Activated B cell treated with CpG ODN at 0.5 μM for 24 hours (primary cell): ENCODE measurements at places on chromosomes 11 and 22. TPM values are rescaled to one million over a fixed set of nuclear protein-coding genes. Genes with fewer than 3 reads are reported as not detected.

- no peak for DNase-seq
Measured at GRCh38 chr11:45089251-45089650, 57.2 kb upstream of the PRDM11 start.

DNA sequence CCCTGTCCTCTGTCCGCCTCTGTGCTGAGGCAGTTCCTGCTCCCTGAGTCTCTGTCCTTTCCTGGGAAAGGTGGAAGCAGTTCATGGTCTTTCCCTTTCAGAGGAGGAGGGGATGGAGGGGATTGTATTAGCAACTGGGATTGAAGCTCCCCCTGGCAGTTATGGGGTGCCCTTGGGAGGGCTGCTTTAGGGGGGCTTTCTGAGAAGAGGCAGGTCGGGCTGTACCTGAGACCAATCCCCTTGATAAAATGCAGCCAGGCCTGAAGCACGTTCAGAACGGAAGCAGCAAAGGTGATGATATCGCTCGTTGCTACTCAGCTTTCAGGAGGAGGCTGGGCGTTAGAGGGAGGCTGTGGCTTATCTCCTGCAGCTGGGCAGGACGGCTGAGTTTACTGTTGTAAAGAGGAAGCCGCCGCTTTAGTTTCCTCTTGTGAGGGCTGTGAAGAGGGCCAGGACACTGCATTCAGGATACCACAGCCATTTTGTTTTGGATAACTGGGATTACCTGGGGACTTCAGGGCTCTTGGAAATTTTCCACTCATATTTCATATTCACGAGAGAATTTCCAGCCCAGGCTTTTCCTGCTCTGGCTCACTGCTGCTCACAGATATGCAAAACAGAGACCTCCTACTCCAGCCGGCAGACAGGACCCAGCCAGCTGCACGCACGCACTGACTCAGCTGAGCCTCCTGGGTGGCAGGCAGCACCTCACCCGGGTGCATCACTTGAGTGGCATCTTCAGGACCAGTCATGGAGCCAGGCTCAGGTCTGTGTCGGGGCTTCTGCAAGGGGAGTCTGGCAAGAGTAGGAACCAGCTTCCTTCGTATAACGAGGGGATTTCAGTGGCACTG is 798 bp downstream of the AMPD3 start:
- DNase-seq, result peak; percentile 69

GRCh38 chr22:22129387-22129786 is 115.2 kb upstream of the VPREB1 start:
- DNase-seq, result no peak

DNA sequence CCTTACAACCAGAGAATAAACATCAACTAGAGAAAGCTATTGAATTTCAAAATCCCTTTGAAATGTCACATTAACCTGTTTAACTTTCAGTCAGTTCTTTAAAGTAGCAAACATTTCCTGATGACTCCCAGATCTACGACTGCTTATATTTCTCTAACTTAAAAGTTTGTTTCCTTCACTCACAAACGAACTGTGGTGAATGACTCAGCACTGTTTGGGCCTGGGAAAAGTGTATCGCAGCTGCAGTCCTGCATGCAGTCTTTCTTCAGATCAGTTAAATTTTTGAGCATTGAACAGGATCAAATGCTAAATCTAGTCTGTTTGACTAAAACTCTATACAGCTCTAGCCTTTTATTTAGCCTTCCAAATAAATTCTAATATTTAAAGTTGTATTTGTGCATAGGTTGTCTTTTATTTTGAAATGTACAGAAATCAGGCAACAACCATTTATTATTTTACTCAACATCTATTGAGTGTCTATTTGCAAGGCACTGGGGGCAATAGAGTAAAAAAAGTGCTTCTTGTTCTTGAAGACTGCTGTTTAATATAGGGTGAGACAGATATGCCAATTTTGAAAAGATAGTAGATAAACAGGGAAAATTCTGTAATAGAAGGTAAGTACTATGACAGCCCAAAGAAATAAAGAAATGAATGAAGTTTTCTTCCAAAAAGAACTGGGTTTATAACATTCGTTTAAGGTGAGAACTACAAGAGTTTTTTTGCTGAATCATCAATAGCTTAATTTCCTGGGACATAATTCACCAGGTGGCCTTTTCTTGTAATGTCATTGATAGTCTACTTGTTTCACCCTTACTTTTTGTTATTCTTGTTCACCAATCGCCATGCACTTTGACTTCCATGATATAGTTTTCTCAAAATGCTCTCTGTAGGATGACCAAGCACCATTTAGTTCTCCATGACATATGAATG is 235.4 kb downstream of the METTL15 start:
- DNase-seq, result no peak

- DNase-seq, result no peak
Measured at GRCh38 chr11:393219-394033, 583 bp upstream of the PKP3 start.

Gene PDE2A
- total RNA-seq, result 0.32 and 1.4 TPM in 2 replicates

DNA sequence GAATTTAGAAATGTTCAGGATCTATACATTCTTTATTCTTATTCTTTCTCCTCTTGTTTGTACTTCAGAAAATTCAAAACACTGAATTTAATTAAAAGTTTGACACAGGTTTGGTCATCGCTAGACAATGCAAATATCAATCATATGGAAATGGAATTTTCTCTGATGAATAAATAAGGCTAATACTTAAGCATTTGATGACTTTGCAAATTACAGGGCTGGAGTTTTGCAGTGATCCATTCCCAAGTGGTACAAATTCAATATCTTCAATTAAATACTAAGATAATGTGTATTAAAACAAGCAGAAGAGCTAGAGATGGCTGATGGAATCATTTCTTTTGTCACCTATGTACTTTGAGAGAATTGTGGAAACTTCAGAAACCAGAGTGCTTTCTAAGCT is 439.6 kb downstream of the DYNC2H1 start:
- DNase-seq, result no peak

Gene KCNK7
- total RNA-seq, result 1.0 and 1.1 TPM in 2 replicates

Gene FGF3
- total RNA-seq, result not detected in 2 replicates

Gene OR52H1
- 0.20 and 0.22 TPM in 2 replicates for total RNA-seq

DNA sequence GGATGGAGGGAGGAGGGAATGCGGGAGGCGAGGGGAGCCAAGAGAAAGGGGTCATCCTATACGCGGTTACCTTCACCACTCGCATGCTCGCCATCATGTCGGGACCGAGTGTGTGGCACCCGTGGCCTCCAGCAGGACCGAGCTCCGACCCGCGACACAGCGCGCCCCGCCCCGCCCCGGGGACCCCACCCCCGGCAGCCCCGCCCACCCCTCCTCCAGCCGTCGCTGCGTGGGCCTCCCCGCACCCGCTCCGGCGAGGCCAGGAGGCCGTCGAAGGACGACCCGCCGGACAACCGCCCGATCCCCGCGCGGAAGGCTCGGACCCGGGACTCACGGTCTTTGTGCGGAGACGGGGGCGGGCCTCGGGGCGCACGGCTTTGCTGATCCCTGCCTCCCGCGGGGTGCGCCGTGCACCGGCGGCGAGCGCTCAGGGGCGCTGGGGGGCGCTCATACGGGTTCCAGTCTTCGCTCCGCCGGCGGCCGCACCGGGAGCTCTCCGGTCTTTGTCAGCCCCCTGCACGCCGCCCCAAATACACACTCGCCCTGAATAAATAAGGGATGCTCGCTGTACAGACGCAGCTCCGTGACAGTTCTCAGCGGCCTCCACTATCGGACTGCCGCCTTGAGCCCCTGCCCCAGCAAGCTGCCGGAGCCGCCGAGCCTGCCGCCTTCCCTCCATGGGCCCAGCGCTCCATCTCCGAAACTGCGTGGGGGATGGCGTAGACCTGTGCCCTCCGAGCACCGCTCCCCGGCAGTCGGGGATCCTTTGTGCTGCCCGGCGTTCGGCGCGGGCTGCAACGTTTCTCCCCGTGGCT is at the start of gene UBE2L6:
Gene UBE2L6, minus strand, starts transcription at position 158 of the 815 bp plus-strand sequence. Its CDS starts 61 bp downstream, at position 97.
- DNase-seq, result peak; percentile 80

Gene SELENOM
- 9.0 and 9.5 TPM in 2 replicates for total RNA-seq
